ENCODE measurements at places on chromosomes 12 and 14.
A peak's percentile ranks its signal among the peaks of the same experiment; 100 is the strongest.

DNA sequence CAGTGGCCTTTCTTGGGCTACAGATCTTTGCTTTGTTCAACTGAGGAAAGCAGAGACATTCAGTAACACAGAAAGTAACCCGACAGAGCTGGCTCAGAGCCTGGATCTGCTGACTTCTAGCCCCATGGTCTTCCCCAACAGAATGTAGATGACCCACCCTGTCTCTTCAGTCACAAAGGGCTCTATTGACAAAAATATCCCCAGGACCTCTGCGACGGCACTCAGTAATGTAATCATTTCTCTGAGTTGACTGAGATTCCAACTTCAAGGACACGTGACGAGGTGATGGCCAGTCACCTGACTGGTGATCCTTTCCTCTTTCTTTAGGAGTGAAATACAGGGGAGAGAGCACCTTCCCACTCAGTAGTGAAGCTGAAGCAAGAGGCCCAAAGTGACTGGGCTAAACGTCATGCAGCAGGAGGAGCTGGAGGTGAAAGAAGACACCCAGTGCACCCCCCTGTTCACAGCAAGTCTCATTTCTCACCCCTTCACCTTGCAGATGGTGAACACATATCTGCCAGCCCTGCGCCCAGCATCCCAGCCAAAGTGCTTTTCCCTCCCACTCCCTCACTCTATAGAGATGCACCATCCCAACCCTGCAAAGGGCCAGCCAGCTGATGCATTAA lies 179.2 kb upstream of the EGLN3 start:
- no peak for DNase-seq

DNA sequence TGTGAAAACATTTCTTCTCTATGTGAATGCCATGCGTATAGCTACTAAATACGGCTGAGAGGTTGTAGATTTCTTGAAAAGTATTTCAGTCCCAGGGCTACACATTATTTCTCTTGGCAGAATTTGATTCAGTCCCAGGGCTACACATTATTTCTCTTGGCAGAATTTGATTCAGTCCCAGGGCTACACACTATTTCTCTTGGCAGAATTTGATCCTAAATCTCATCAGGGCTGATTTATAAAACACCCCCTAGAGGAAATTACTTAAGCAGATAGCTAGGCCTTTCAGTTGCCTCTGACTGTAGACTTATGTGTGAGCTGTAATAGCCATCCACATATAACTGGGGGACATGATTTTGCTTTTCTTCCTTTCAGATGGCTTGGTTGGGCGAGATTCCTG lies 50.4 kb downstream of the AK7 start:
- DNase-seq = no peak

DNA sequence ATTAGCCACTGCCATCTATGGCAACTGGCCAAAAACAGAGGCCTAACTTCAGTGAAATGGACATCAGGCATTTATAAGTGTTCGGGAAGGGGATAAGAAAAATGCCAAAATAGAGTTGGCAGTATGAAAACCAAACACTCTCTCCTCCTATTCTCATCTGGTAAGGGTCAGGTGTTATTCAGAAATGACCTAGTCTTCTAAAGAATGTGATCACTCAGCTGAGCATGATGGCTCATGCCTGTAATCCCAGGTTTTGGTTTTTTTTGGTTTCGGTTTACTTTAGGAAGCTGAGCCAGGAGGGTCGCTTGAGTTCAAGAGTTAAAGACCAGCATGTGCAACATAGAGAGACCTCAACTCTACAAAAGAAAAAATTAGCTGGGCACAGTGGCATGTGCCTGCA lies 170.3 kb downstream of the GRIN2B start:
- DNase-seq = no peak

DNA sequence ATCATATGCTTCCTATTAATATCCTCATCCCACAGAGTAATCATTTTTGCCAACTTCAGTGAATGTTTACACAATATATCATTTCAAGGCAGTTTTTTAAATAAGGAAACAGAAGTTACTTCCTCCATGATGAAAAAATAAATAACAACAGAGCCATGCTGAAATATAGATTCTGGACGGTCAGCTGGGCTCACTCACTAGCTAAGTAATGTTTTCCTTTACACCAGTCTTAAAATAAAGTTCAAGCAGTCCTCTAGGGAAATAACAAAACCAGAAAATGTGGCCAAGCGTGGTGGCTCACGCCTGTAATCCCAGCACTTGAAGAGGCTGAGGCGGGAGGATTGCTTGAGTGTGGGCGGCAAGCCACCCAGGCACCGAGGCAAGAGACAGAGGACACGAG lies 28.7 kb downstream of the AICDA start:
- DNase-seq = no peak

DNA sequence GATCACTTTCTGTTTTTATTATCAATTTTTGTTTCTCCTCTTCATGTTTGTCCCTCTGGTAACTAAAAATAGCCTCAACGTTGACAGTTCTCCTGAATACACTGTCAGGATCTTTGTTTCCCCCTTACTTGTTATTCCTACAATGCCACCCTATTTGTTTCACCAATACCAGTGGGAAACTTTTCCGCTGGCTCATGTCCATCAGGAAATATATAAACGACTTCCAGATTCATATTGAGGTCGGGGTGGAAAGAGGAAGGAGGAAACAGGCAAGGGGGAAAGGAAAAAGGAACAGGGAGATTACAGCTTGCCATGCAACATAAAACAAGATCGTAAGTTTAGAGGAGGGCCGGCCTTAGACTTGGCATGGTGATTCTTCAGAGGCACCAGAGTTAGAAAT lies 61.7 kb downstream of the BTBD7 start:
- DNase-seq = no peak

DNA sequence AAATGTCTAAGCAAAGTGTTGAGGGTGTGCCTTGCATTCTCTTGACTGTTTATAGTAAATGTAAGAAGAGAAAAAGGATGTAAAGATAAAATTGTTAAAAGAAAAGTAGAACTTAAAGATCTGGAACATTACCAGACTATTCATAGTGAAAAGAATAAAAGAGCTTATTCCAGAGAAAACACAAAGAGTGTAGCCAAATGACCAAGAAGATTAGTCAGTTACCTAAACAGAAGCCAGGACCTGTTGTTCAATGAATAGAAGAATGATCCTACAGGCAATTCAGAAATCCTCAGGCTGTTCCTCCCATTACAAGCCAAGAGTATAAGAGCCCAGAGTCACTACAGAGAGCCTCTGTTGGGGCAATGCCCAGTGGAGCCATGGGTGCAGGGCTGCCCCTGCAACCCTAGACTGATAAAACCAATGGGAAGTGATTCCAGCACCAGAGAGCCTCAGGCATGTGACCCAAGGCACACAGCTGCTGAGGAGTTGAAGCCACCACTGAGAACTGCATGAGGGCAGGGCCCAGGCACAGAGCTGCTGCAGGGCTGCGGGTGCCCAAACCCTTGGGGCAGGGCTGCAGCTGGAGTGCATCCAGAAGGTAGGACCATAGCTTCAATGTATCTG lies 91.1 kb upstream of the SLC38A4 start:
- no peak for DNase-seq

- no peak for DNase-seq
These were observed 91.8 kb downstream of the RGS6 start for GRCh38 chr14:72024043-72024407.

DNA sequence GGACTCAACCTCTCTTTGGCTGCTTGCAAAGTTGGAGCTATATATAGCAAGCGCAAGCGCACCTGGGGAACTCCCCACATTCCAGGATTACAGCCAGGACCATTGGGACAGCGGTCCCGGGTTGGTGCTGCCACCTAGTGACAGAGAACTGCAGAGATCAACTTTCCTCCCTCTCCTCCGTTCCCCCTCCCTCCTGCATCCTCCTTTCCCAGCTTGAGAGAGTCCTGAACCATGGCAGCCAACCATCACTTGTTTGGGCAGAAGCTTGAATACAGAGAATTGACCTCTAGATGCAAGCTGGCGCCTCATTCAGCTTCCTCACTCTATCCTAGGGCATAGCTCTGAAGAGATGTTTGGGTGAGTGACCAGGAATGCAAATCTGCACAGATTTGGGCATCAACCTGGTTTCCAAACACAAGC lies 17.4 kb upstream of the FLVCR2 start:
- DNase-seq = peak; percentile 32
